Activated T-helper 9 cell treated with anti-CD3 and anti-CD28 coated beads, Interleukin-2, amount 50 U/mL, for 16 hours (primary cell): ENCODE measurements at places on chromosomes 2 and 18.

- DNase-seq = no peak
Measured at GRCh38 chr2:112156152-112156986, 18.2 kb downstream of the FBLN7 start.

- no peak for DNase-seq
Measured at GRCh38 chr2:61536180-61536571, 2.0 kb downstream of the XPO1 start.

DNA sequence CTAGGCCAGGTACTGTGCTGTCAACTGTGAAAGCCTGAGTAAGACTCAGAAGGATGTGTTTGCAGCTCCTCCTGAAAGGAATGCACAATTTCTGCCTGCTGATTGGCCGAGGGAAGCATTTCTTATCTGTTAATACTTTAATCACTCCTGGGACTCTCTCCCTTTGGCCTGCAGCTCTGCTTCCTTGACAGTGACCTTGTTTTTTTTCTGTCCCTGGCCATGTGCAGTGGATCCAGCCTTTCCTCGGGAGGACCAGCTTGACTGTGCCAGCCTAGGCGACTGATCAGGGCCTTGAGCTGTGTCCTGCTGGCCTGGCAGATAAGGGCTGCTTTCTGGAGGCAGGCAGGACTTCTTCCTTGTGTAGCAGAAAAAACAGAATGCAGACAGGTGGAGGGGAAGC is 10.0 kb downstream of the RNF144A start:
- DNase-seq = no peak

DNA sequence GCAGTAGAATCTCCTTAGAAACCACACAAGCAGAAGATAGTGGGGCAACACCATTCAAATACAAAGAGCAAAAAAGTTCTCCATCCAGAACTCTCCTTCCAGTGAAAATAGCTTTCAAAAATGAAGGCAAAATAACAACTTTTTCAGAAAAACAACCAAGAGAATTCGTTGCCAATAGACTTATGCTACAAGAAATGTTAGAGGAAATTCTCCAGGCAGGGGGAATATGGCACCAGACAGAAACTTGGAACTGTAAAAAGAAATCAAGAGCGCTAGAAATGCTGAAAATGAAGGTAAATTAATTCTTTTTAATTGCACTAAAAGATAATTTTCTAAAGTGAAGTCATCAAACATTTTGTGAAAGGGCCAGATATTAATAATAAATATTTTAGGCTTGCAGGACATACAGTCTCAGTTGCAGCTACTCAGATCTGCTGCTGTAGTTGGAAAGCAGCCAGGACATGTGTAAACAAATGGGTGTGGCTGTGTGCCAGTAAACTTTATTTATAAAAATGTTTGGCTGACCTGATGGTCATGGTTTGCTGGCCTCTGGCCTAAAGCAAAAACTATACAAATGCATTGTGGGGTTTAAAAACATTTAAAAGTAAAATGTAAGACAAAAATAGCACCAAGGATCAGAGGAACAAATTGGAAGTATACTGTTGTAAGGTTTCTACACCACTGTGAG is 73.7 kb upstream of the TGFA start:
- no peak for DNase-seq

- no peak for DNase-seq
Measured at GRCh38 chr18:56711708-56712445, 60.7 kb downstream of the WDR7 start.

DNA sequence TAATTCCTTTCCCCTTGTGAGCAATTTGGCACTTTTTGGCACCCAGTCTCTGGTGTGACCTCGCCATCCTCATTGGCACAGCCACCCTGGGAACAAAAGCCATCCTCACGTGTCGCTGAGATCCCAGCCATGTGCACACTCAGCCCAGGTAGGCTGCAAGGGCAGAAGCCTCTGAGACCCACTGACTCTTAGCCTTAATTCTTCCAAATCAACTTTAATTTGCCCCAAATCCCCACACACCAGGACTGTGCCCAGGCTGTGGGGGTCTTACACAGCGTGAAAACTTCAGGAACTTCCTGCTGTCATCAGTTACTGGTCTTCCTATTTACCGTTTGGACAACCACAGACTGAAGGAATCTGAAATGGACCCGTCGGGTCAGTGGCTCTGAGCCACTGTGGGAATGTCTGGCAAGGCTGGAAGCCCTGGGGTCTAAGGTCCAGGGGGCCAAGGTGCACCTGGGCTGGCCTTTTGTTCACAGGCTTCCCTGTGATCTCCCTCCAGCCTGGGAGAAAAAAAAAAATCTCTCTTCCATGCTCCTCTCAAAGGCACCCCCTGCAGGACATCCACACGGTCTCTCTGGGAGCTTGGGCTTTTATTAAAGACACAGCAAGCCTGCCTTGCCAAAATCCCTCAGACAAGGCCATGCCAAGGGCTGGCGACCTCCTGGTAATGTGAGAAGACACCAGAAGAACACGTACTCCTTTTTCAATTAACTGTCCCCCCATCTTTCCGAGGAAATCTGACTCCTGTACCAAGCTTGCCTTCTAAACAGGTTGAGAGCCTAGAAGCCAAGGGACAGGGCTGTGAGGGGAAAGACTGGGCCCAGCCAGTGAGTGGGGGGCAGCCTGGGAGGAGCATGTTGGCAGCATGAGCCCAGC is 42.1 kb upstream of the LAPTM4A start:
- no peak for DNase-seq

DNA sequence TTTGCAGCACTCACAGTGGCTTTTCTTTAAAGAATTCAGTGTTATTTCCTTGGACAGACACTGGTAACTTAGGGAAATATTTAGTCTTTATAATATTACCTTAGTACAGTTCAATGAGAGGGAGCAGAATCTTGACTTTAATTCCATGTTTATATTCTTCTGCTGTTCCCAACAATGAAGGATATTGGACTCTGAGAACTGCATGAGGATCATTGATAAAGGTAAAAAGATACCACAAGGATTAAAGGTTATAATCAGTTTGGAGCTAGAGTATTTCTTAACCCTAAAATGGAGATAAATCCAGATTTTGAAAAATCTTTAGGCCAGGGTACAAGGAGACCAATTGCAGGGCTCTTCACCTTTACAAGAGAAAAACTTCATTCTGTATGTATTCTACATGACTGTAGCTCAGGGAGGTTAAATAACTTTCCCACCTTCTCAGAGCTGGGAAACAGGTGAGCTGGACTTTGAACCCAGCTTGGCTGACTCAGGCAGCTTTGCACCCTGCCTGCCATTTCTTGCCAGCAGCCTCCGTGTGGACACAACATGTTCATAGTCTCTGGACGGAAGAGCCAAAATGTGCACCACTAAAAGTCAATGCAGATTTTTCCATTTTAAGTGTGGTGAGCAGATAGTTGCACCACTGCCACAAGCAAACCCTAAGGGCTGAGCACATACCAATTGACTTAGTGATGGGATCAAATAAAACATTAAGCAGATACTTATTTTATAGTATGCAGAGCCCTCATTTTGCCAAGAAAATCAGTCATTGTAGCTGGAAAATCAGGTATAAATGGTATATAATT is 26.7 kb downstream of the UPP2 start:
- no peak for DNase-seq

GRCh38 chr2:111671426-111672150 is 212.4 kb downstream of the ANAPC1 start:
- DNase-seq = no peak

DNA sequence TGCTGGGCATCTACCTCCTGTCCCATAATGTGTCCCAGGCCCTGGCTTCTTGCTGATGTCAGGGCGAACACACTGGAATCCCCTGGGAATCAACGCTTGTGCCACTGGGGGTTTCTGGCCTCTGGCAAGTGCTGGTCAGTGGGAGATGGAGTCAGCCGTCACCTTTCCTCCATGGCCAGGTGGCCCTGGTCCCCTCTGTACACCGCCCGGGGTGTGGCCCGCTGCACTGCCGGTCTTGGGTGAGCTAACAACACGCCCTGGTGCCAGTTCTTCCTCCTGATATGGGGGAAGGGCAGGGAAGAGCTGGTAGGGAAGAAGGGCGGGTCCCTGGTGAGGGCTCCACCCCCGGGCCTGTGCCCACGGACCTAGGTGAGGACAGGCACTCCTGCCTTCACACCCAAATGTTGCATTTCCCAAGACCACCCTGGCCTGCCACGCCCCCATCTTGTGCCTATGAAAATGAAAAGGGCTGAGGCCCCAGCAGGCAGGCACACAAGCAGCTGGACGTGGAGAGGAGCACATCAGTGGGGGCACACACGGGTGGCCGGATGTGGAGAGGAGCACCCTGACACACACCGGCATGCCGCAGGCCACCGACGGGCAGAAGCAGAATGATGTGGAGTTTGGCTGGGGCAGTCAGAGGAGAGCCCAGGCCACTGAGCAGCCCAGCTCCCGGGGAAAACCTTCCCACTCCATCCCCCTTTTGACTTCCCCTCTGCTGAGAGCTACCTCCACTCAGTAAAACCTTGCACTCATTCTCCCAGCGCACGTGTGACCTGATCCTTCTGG is 140.5 kb downstream of the ASB1 start:
- DNase-seq = no peak

- DNase-seq = no peak
Measured at GRCh38 chr2:176508374-176508773, 239.1 kb downstream of the MTX2 start.

GRCh38 chr2:60840880-60841279 is 40.5 kb upstream of the REL start:
- no peak for DNase-seq

DNA sequence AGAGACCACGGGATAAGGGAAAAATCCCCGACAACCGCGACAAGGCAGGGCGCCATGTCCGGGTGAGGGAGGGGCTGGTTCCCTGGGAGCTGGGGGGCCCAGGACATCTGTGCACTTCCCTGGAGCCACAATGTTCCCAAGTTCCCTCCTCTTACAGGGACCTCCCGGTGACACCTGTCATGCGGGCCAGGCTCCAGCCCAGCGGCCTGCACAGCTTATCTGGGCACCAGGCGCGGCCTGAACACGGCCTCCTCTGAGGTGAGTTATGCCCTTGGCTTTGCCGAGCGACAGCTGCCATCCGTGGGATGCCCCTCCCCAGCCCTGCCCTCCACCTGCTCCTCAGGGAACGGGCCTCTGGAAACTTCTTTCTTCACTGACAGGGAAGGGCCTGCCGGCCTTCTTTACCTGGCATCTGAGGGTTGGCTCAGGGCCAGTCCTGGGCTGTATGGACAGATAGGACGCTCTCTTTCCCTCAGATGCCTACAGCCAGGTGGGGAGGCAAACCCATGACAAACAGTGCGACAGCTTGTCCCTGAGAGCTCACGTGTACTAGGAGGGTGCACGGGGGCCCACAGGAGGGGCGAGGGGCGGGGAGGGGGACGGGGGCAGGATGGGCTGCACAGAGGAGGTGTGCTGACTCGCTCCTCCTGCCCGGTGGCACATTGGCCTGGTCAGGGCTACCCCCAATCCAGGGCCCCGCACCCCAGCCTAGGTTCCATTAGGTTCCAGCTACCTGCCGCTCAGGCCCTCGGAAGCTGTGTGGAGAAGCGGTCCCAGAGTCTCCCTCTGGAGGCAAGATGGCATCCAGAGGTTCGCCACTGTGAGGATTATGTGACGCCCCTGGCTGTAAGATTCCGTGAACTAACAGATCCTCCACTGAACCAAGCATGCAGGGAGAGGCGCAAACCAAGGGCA is 34.9 kb upstream of the HPCAL1 start:
- no peak for DNase-seq

GRCh38 chr2:231780123-231780908 is 766 bp downstream of the PDE6D start:
- DNase-seq = no peak

DNA sequence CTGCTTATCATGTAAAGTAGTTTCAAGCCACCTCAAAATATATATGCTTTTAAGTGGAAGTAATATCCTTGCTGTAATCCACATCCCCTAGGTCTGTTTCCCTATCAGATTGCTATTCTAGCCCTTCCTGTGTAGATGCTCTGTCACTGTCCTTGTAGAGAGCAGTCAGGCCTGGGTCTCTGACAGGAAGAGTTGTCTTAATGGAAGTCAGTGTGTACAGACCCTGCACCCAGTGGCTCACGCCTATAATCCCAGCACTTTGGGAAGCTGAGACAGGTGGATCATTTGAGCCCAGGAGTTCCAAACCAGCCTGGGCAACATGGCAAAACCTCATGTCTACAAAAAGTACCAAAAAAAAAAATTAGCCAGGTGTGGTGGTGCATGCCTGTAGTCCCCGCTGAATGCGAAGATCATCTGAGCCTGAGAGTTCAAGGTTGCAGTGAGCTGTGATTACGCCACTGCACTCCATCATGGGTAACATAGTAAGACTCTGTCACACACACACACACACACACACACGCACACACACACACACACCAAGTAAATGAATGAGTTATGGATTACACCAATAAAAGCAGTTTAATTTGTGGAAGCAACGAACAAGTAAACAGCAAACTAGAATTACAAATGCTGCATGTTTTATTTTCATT is 70.2 kb upstream of the DSC1 start:
- DNase-seq = no peak

DNA sequence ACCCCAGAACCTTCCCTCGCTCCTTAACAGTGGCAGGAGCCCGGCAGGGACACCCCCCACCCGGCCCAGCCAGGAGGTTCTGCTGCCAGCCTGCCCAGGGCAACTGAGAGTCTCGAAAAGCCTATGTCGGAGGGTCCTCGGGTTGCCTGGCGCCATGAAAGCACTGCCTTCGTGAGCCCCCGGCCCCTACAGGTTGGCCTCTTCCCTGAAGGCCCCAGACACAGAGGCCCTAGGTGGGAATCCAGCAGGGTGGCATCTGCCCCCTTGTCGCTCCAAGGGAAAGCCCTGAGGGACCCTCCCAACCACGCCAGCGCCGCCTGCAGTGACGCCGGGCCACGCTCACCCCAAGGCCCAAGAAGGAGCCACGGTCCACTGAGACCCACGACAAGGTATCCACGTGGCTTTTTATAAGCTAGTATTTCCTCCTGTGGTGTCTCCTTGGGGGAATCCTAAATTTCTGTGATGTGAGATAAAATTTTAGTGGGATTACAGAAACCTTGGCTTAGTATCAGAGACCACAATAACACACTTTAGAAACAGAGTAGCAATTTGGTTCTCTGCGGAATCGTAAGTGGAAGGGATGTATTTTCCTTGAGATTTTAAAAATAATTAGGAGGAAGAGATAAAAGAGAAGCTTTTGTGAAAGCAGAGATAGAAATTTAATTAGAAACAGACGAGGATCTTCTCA is 138.9 kb downstream of the HDAC4 start:
- no peak for DNase-seq

- DNase-seq = no peak
Measured at GRCh38 chr18:73888565-73888964, 259.1 kb downstream of the FBXO15 start.

DNA sequence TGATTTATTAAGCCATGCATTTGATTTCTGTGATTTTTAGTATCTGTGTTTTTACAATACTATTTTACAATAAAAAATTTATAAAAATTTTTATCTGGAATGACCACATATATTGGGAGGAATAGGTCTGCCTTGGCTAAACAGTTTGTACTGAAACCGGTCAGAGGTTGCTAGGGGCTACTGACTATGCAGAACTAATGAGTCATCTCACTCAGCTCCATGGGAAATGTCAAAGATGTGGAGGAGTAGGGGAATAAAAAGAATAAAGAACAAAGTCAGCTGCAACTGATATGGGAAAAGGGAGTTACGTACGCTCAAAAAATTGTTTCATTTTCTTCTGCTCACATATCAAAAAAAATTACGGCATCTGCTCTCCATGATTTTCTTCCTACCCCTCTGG is 8.6 kb upstream of the TMEM163 start:
- DNase-seq = no peak

- no peak for DNase-seq
Measured at GRCh38 chr2:120589771-120590608, 145.7 kb upstream of the GLI2 start.
